Tibial nerve (tissue), 4 donors: ENCODE measurements at places on chromosomes 7 and 10.

DNA sequence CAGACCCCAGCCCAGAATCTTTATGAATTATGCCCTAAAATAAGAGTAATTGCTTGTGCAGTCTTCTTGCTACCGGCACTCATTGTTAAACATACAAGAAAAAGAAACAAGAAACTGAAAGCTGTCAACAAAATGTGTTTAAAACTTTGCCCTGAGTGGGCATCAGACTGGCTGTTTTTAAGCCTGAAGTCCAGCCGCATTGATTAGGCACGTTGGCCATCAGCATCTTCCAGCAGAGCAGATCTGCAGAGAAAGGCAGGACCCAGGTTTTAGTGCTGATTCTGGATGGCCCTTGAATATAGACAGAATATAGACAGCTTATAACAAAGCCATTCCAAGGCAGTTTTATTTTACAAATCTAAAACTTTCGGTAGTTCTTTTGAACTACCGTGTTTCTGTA, 102.8 kb downstream of the POLL start:
- DNase-seq = no peak

DNA sequence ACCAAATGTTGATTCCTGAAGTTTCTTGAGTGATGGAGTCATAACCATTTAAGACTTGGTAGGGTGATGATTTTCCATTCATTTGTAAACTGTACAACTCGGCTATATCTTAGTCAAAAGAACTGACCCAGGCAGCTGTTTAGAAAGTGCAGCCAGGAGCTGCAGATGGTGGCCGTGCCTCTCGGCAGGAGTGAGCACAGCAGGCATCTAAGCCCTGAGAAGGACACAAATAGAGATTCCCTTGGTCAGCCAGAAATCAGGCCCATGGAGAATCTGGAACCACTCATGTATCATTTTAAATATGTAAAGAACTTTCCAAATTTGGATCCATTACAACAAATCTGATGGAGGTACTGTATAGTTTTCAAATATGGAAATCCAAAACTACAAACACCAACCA, 177.0 kb upstream of the AKR1E2 start:
- DNase-seq = no peak

- no peak for DNase-seq
These were observed 66.9 kb downstream of the EGFR start for GRCh38 chr7:55085511-55086412.

- no peak for DNase-seq
These were observed 308.1 kb downstream of the TCERG1L start for GRCh38 chr10:131003455-131003854.

GRCh38 chr7:43385856-43386255, 197.1 kb upstream of the STK17A start:
- no peak for DNase-seq

DNA sequence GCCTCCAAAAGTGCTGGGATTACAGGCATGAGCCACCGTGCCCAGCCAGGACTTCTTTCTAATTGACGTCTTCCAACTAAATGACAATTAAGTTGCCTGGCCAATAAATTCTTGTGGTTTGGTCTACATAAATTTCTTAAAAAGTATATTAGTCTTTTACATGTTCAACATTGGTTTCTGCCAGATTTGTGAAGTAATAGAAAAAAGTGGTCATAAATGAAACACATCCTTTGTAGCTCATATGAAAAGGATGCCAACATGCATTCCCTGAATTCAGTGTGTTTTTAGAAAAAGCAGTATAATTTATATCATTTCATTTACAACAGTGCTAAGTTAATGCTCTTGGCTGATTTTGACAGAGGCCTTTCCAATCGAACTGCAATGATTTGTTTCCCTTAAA, 215.0 kb downstream of the TAX1BP1 start:
- no peak for DNase-seq

GRCh38 chr7:72430531-72430930, 18.4 kb upstream of the CALN1 start:
- DNase-seq = no peak

DNA sequence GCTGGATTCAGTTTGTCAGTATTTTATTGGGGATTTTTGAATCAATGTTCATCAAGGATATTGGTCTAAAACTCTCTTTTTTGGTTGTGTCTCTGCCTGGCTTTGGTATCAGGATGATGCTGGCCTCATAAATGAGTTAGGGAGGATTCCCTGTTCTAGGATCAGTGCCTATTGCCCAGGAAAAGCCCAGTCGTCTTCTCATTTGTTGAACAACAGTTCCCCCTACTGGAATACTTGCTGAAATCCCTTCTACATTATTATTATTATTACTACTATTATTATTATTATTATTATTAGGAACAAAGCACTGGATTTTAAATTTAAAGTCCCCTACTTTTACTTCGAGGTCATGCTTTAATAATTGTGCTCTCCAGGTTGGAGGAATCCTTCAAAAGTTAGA, 528.9 kb downstream of the MAGI2 start:
- no peak for DNase-seq

DNA sequence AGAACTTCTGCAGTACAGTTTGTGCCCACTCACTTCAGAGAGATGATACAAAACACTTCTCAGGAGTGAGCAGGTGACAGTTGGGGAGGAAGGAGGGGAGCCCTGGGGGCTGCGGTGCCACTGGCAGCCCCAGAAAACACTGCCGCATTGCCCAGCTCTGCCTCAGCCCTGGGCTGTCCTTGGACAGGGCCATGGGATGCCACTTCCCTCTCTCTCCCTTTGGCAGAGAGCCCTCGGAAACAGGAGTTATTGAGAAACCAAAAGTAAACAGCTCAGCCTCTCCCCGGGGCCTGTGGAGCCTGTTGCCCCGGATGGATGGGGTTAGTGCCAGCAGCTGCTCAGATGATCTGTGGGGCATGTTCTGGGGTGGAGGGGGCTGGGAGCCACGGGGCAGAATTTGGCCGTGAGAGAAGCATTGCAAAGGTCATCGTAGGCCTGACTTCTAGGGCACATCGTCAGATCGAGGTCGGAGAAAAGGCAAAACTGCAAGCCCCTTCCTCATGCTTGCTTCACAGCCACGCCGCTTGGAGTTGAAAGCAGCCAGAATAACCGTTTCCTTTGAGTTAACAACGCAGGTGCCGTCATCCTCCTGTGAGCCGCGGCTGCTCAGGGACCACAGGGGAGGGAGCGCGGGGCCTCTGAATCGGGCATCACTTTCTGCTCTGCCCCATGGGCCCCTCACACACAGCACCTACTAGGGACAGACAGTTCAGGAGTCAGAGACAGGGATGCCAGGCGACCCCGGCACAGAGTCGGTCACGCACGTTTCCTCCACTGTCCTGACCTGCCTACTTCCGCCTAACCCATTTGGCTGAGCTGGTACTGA, 256.4 kb downstream of the CAMK1D start:
- peak; percentile 24 for DNase-seq

- DNase-seq = no peak
These were observed 991 bp upstream of the FAM204A start for GRCh38 chr10:118343115-118343514.
